ENCODE measurements at places on chromosomes 5 and 9.

DNA sequence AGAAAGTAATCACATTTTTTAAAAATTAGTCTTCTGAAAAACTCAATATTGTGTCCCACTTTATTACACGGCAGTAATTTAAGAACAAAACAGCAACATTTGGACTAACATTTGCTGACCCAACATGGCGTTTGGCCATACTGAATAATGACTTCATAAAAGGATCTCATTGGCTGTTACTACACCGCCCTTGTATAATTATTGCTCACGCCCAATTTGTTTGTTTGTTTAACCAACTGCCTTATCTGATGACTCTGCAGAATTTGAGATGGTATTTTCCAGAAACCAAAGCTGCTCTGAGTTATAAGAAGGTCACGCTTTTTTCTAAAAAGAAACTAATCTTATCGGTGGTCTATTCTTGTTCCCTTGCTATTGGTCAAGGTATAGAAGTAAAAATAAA, 200.2 kb upstream of the TARS1 start:
- DNase-seq, result no peak

- DNase-seq, result peak; percentile 13
These were observed 49.2 kb downstream of the EQTN start for GRCh38 chr9:27247756-27248155.

DNA sequence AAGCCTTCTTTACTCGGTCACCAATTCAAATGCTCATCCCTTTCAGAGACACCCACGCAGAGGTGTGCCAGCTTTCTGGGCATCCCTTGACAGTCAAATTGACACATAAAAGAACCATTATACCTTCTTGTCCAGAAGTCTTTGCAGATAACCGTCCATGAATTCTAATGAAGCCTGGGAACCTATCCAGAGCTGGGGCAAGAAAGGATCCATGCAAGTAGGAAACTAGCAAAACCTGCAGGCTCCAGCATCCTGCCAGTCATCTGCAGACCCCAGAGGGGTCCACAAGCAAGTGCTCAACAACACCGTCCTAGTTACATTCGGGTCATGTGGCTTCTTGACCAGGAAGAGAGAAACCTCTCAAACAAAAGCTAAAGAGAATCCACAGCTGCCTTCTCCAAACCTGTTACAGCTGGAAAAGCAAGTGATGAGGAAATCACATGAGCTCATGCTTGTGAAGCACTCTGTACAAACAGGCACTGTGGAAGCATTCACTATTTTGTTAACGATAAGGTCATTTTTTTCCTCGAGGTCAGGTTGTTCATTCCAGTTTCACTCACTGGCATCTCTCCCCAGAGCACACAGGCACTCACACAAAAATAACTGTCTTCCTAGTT, 80.2 kb upstream of the DMRT1 start:
- no peak for DNase-seq

GRCh38 chr5:164051745-164052144, 546.3 kb downstream of the MAT2B start:
- DNase-seq, result no peak

DNA sequence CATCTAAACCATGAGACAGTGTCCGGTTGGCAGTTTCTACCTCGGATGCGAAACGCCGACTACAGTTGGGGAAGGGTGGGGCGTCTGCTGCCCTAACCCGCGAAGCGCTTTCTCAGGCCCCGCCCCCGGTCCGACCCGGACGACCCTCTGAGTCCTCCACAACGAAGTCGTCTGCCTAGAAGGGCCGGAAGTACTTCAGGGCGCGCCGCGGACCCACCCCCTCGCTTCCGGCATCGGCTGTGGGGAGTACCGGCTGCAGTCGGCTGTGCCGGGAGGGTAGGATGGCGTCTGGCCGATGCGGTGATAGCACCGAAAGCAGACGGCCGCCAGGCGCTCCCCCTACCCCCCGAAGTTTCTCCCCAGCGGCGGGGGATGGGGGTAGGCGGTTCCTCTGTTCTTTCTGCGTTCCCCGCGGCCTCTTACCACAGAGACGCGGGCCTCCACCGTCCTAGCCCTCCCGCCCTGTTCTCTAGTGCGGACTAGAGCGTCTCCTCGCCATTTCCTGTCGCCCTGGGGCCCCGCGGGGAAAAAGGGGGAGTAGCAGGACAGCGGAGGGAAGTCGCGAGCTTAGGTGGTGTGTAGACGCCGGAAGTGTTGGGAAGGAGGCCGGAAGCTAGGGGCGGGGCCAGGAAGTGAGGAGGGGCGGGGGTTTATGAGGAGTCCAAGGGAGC, at the start of gene TRIM41:
Gene TRIM41 (plus strand): TSS at position 224 of the 671 bp plus-strand sequence. CDS start 719 bp downstream, outside the sequence.
- DNase-seq, result peak; percentile 96

GRCh38 chr5:127652952-127653611, 4.2 kb downstream of the CTXN3 start:
- DNase-seq, result no peak

DNA sequence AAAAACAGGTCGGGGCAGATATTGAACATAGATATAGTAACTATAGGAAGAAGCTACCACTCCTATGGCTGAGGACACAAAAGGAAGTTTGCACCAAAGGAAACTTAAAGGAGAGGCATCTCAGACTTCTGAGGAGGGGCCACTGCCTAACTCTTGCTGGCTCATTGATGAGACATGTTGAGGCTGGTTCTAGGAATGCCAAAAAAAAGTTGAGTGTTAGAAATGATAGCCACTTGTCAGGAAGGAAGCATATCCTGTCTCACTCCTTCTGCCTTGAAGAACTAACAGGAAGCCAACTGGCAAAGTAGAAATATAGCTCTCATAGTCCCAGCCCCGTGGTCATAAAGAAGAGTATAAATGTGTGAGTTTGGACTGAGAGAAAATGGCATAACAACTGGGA, 23.3 kb upstream of the STOM start:
- DNase-seq, result no peak

DNA sequence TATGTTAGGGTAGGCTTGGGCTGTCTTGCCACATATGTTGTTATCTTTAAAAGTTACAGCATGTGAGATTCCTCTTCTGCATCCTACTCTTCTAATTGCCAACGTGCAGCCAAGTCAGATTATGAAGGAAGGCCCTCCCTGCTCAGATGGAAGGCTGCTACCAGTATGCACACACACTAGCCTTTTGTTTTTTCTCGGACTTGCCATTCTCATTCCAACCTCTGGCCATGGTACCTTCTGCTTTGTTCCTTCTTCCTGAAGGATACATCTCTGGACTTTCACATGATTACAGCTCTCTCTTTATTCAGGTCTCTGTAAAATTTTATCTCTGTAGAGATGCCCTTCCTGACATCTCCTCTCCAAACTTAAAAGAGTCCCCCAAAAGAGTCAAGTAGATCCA, 12.8 kb upstream of the OTP start:
- no peak for DNase-seq

- DNase-seq, result no peak
These were observed 17.2 kb downstream of the NDST1 start for GRCh38 chr5:150525163-150525562.

GRCh38 chr5:168697034-168697720, 118.0 kb upstream of the PANK3 start:
- no peak for DNase-seq

- no peak for DNase-seq
These were observed 19.4 kb upstream of the FCN1 start for GRCh38 chr9:134937164-134937555.

- DNase-seq, result no peak
These were observed 8.8 kb downstream of the SPRY4 start for GRCh38 chr5:142316051-142316450.

GRCh38 chr9:76985581-76985980, 33.9 kb upstream of the FOXB2 start:
- no peak for DNase-seq

DNA sequence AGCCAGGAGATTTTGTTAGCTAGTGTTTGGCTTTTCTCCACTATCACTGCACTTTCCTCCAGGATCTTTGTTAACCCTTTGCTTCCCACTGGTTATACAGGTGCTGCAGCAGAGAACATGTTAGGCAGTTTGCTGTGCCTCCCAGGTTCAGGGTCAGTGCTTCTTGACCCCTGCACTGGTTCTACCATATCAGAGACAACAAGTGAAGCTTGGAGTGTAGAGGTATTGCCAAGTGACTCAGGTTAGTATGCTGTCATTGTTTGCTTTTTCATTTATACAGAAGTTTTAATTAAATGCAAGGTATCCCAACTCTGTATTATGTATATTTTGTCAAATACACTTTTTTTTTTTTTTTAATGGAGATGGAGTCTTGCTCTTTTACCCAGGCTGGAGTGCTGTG, 68.4 kb downstream of the GAPVD1 start:
- DNase-seq, result no peak

GRCh38 chr9:131807144-131807983, 67.5 kb upstream of the RAPGEF1 start:
- no peak for DNase-seq

DNA sequence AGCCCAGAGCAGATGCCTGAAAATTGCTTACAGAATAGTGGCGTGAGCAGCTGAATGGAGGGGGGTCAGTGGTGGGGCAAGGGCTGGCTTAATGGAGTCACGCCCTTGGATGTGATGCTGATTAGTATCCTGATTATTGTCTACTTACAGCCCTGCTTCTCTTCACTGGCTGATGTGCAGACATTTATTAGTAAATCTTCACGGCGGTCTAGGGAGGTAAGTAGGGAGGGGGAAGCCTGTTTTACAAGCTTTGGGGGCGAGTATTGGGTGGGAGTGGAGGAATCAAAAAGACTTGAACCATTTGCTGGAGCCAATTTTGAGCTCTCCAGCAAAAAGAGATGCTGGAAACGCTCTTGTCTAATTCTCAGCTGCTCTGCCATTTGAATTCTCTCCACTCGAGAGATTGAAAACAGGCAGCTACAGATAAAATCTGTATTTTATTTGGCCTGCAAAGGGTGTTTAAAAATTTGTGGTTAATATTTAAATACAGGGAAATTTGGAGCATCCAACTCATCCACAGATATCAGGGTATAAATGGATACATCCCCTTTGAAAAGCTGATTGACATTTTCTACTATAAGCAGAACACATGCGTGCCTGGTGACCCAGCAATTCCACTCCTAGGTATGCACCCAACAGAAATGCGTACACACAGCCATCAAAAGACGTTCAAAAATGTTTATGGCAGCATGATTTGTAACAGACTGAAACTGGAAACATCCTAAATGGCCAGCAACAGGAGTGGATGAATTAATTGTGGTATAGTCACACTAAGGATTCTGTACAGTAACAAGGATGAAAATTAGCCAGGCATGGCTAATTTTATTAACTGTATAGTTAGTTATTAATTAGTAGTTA, 19.5 kb upstream of the ALDH1B1 start:
- DNase-seq, result no peak

- no peak for DNase-seq
These were observed 42.3 kb upstream of the OR2K2 start for GRCh38 chr9:111372297-111372696.

GRCh38 chr5:168059131-168059530, 232.3 kb upstream of the WWC1 start:
- DNase-seq, result no peak

- DNase-seq, result no peak
These were observed 3.4 kb upstream of the NSMF start for GRCh38 chr9:137462396-137462985.

- no peak for DNase-seq
These were observed 112.0 kb downstream of the ADAMTS19 start for GRCh38 chr5:129572060-129572459.

DNA sequence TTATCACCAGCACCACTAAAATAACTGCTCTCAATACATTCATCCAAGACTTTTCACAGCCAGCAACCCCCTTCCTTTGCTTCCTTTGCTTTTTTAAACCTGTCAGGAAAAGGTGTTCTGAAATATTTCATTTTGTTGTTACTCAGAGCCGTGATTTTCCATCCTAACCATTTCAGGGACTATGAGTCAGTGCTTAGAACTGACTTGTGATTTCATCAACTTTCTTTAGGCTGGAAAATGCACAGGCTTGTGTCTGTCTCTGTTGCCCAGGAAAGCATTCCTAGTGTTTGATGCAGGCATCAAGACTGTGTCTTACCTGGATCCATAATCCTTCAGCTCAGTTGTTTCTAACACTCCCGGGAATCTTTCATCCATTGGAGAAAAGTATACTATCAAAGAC, 805.6 kb downstream of the BRINP1 start:
- DNase-seq, result no peak

Measured in left kidney (tissue), 8 donors.